ENCODE measurements at places on chromosomes 16 and 17. TPM values are rescaled to one million over a fixed set of nuclear protein-coding genes. Genes with fewer than 3 reads are reported as not detected.
A peak's percentile ranks its signal among the peaks of the same experiment; 100 is the strongest.

DNA sequence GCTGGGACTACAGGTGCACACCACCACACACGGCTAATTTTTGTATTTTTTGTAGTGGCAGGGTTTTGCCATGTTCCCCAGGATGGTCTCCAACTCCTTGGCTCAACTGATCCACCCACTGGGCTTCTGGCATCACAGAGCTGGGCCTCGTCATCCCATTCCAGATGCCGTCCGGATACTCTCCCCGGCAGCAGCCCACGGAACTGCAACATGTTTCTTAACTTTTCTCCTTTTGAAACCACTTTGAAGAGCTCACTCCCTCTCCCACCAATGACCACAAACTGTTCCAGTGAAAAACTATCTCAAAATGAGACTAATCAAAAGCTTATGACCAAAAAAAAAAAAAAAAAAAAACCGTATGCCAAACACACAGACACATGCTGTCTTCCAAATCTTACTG is 17.6 kb downstream of the PEMT start:
- DNase-seq, result no peak
- H3K4me1 ChIP-seq, result peaks cover 18% of the 10 kb centered on the region
- no peak overlapping the region for H3K27ac ChIP-seq
- H3K36me3 ChIP-seq, result no peaks in the 10 kb centered on the region
- H3K27me3 ChIP-seq, result no peaks in the 10 kb centered on the region

GRCh38 chr16:85462714-85463611 is 150.2 kb upstream of the GSE1 start:
- peaks cover 65% of the 10 kb centered on the region for H3K27me3 ChIP-seq
- H3K27ac ChIP-seq, result no peak overlapping the region
- peaks cover 23% of the 10 kb centered on the region for H3K4me1 ChIP-seq
- no peaks in the 10 kb centered on the region for H3K36me3 ChIP-seq

DNA sequence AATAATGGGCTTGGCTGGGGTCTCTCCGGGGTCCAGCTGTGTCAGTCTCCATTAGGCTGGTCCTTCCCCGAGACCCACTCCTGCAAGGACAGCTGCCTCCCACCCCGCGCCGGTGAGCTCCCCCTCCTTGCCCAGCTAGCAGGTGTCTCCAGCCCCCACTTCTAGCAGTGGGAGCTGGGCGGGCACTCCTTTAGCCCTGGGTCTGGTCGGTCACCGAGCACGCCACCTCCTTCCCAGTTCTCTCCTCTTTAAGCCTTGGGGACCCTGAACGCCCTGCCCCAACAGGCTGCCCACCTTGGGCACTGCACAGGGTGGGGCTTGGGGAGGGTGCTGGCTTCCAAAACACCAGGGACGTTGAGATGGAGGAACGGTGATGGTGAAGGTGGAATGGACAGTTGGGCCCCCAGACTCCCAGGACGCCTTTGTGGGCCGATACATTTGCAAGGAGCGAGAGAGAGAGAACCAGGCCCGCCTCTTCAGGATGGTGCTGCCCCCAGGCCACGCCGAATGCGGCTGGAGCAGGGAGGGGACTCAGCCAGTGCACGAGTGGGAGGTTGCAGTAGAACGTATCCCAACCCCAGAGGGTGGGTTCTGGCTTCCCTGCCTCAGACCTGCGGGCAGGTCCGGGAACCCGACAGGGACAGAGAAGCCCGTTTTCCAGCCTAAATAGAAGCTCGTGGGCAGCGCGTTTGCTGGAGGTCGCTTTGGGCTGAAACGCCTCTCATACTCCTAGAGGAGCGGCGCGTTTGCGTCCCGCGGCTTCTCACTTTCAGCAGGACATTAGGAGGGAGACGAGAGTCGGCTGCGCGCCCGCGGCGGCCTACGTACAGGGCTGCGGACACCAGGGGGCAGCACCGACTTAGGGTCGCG is 10.7 kb downstream of the TBX2 start:
- H3K36me3 ChIP-seq, result no peaks in the 10 kb centered on the region
- peaks cover 29% of the 10 kb centered on the region for H3K4me1 ChIP-seq

DNA sequence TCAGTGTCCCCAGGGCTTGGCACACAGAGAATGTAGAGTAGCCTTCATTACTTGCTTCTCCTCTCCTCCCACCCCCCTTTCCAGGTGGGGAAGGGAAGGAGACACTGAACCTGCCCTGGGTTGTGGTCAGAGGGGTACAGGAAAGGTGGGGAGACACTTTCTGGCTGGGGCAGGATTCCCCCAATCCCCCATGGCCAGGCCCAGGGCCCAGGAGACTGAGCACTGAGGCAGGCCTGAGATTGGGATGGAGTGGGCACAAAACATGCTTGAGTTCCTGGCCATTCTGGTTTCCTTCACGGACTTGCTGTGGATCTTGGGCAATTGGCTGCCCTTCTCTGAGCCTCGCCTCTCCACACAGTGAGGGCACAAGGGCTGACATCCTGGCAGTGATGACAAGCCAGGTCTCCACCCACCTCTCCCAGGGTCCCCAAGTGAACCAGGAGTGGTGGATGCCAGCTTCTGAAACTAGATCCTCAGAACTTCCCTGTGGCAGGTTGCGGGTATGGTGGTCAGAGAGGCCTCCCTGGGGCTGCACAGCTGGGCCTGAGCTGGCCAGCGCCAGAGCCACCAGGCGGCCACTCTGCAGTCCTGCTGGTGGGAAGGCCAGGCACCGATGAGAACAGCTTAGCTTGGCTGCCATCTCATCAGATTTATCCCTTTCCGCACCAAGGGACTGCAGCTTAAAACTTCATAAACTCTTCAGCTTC is 9.3 kb downstream of the ZNF629 start:
- H3K4me1 ChIP-seq, result peaks cover 17% of the 10 kb centered on the region
- H3K27ac ChIP-seq, result peak overlapping the region; percentile 18
- H3K27me3 ChIP-seq, result no peaks in the 10 kb centered on the region
- no peaks in the 10 kb centered on the region for H3K36me3 ChIP-seq
- no peak for DNase-seq
- no peak overlapping the region for H3K4me3 ChIP-seq

GRCh38 chr16:22621586-22622155 is 111.0 kb downstream of the NPIPB5 start:
- no peak overlapping the region for H3K27ac ChIP-seq
- no peaks in the 10 kb centered on the region for H3K4me1 ChIP-seq
- H3K27me3 ChIP-seq, result peaks cover 15% of the 10 kb centered on the region
- DNase-seq, result no peak
- no peaks in the 10 kb centered on the region for H3K36me3 ChIP-seq

- H3K27me3 ChIP-seq, result no peaks in the 10 kb centered on the region
- H3K36me3 ChIP-seq, result no peaks in the 10 kb centered on the region
- H3K4me1 ChIP-seq, result no peaks in the 10 kb centered on the region
These were observed 55.5 kb downstream of the SYT17 start for GRCh38 chr16:19223235-19224170.

- no peaks in the 10 kb centered on the region for H3K4me1 ChIP-seq
- H3K36me3 ChIP-seq, result no peaks in the 10 kb centered on the region
- no peak overlapping the region for H3K27ac ChIP-seq
- H3K27me3 ChIP-seq, result no peaks in the 10 kb centered on the region
- H3K4me3 ChIP-seq, result no peak overlapping the region
These were observed 27.1 kb upstream of the GCSH start for GRCh38 chr16:81123092-81123852.

DNA sequence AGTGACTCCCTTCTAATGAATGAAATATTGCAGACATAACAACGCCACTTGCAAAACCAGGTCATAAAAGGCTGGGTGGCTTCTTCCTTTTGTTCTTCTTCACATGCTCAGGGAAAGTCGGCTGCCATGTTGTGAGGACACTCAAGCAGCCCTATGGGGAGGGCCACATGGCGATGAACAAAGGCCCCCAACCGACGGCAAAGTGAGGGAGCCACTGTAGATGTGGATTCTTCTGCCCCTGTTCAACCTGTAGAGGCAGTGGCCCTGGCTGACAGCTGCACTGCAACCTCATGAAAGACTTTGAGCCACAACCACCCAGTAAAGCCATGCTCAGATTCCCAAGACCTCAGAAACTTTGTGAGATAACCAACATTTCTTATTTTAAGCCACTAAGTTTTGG is 203.5 kb upstream of the TNRC6C start:
- no peak overlapping the region for H3K4me3 ChIP-seq
- no peaks in the 10 kb centered on the region for H3K4me1 ChIP-seq
- no peaks in the 10 kb centered on the region for H3K27me3 ChIP-seq
- H3K36me3 ChIP-seq, result no peaks in the 10 kb centered on the region
- H3K27ac ChIP-seq, result no peak overlapping the region

DNA sequence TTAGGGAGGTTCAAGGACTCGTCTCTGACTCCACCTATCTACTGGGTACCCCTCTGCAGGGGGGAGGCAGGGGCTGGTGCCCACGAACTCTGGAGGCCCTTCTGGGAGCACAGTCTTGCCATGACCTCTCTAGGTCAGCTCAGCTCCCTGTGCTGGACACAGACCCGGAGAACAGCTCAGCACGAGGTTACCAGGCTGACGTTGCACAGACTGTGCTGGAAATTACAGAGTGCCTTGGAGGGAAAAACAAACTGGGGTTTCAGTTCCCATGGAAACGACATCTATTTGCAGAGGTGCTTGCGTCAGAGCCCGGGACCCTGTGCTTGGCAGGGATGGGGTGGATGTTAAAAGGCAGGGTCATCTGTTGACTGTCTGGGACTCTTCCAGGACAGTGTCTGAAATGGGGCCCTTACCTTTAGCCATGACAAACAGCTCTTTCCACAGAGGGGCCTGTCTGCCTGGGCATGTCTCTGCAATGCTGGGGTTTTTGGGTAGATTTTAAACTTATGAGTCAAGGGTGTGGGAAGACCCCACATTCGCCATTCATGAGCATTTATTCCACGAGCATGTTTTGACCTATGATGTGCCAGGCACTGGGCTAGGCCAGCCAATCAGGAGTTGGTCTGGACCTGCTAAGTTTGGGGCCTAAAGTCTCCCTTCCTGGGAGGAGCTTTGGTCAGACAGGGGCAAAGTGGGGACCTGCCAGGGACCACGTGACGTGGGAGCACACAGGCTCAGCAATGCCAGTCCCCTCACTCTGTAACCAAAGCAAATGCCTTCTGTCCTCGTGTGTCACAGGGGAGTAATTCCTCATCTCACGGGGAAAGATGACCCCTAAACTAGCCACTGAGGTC is 22.5 kb downstream of the CCR7 start:
- DNase-seq, result peak; percentile 89
- no peak overlapping the region for H3K4me3 ChIP-seq
- peaks cover 86% of the 10 kb centered on the region for H3K4me1 ChIP-seq

DNA sequence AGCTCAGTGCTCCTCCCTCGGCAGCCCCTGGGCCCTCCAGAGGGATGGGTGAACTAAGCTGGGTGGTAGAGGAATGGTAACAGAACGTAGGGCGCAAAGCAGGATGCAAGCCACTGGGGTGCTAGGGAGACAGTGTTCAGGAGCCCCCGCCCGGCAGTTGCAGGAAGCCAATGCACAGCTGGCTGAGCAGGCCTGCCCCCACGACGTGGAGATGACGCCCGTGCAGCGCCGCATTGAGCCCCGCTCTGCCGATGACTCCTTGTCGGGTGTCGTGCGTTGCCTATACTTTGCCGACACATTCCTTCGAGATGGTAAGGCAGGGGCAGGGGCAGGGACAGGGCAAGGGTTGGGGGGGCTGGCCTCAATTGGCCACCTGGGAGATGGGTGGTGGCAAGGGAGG is 12.9 kb downstream of the LLGL1 start:
- H3K4me3 ChIP-seq, result no peak overlapping the region
- H3K36me3 ChIP-seq, result no peaks in the 10 kb centered on the region
- H3K27me3 ChIP-seq, result no peaks in the 10 kb centered on the region
- H3K4me1 ChIP-seq, result no peaks in the 10 kb centered on the region

DNA sequence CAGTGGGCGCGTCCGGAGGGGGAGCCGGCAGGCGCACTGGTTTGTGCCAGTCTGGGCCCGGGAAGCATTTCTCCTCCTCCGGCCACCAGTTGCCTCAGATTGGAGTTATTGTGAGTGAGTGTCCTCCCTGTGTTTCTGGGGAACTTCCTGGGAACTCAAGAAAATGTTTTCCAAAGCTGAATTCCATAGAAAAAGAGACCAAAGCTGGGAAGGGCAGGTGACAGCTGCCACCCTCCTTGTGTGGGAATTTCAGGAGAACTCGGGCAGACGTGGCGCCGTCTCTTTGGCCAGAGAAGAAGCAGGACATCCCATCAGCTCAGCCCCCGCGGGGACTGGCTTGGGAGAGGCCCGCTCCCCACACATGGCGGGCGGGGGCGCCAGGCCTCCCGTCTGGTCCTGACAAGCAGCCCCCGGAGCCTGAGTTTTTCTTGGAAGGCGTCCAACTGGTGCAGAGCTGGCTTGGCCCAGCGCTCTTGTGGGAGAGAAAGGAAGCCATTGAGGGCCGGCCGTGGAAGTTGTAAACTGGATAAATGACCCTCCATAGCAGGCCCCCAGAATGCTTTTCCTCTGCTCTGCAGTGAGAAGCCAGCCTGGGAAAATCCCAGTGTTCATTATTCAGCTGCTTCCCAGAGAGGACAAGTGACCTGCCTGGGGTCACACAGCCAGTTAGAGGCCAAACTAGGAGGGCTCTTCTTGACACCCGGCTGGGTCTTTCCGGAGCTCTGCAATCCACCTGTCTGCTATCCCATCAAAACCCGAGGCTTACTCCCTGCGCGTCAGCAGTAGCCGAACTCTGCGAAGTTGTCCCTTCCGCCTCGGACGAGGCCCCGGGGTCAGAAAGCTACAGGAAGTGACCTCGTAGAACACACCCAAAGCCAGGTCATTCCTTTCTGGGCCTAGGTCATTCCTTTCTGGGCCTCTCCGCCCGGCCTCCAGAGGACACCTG is 39.2 kb upstream of the GSE1 start:
- H3K27ac ChIP-seq, result peak overlapping the region; percentile 51
- no peaks in the 10 kb centered on the region for H3K36me3 ChIP-seq
- peaks cover 100% of the 10 kb centered on the region for H3K4me1 ChIP-seq
- DNase-seq, result no peak

- no peak overlapping the region for H3K4me3 ChIP-seq
- H3K4me1 ChIP-seq, result no peaks in the 10 kb centered on the region
- no peak for DNase-seq
- H3K27me3 ChIP-seq, result no peaks in the 10 kb centered on the region
- H3K27ac ChIP-seq, result no peak overlapping the region
- no peaks in the 10 kb centered on the region for H3K36me3 ChIP-seq
These were observed 1183.2 kb downstream of the CDH11 start for GRCh38 chr16:63938661-63939060.

GRCh38 chr17:80895366-80895765 is 96.3 kb upstream of the CHMP6 start:
- H3K36me3 ChIP-seq, result peaks cover 68% of the 10 kb centered on the region
- H3K4me3 ChIP-seq, result no peak overlapping the region
- H3K4me1 ChIP-seq, result peaks cover 35% of the 10 kb centered on the region
- H3K27ac ChIP-seq, result no peak overlapping the region
- no peak for DNase-seq

- peaks cover 10% of the 10 kb centered on the region for H3K4me1 ChIP-seq
- no peaks in the 10 kb centered on the region for H3K36me3 ChIP-seq
- H3K27ac ChIP-seq, result no peak overlapping the region
- H3K27me3 ChIP-seq, result no peaks in the 10 kb centered on the region
These were observed 24.2 kb downstream of the C1QTNF1 start for GRCh38 chr17:79047923-79048825.

DNA sequence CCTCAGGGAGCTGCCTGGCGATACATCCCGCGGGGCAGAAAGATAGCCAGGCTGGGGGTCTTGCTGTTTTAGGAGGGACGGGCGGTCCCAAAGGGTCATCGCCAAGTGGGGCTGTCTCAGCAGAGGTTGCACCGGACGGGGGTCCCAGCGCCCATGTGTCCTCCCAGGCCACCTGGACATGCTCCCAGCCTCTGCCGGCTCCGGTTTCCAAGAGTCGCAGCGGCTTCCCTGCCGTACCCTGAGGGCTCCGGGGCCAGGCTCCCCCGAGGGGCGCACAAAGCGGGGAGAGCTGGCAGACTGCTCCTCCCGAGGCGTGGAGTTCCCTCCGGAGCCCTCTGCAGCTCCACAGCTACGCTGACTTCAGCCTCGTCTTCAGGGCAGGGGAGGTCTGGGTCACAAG is 1.2 kb downstream of the TRARG1 start:
- no peaks in the 10 kb centered on the region for H3K27me3 ChIP-seq
- H3K4me3 ChIP-seq, result no peak overlapping the region
- H3K36me3 ChIP-seq, result no peaks in the 10 kb centered on the region
- H3K4me1 ChIP-seq, result no peaks in the 10 kb centered on the region
- no peak for DNase-seq

Gene IQCK
- total RNA-seq, result 10.6 TPM

Gene MED13
- total RNA-seq, result 104 TPM

Gene HOXB9
- not detected for total RNA-seq

Gene NPIPB9
- total RNA-seq, result 3.7 TPM

Gene SDR42E2
- not detected for total RNA-seq
